ENCODE measurements at places on chromosomes 5 and 9.

DNA sequence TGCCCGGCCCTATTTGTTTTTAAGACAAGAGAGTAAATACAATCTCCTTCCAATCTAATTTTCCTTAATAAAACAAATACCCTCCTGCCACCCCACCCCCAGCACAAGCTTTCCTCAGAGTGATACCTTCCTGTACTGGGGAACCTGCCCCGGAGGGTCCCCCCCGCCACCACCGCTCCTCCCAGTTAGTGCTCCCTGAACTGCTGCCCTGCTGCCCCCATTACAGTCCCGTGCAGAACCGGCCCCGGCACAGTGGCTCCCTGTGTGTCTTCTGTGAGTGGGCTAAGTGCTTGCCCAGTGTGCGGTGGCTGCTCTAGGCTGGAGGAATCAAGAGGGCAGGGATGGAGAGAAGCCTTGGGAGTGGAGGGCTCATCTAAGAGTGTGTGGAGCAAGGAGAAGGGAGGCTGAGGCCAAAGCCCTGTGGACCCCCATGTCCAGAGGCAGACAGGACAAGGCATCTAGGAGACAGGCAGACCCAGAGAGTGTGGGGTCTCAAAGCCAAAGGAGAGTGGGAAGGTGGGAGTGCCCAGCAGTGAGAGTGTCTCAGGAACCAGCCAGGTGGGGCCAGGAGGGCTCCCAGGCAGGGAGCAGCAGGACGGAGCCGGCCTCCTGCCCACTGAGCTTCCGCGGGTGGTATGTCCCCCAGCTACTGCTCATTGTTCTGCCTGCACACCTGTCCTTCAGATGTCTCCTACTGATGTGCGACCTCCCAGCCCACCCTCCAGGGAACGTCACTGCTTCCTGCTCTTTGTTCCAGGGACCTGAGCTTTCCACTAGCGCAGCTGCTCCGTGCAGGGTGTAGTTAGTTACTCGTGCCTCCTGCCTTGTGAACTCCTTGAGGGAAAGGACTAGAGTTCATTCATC, 129.0 kb downstream of the DAB2IP start:
- DNase-seq: no peak

GRCh38 chr9:132744881-132745755, 74.9 kb downstream of the GTF3C4 start:
- DNase-seq: no peak

DNA sequence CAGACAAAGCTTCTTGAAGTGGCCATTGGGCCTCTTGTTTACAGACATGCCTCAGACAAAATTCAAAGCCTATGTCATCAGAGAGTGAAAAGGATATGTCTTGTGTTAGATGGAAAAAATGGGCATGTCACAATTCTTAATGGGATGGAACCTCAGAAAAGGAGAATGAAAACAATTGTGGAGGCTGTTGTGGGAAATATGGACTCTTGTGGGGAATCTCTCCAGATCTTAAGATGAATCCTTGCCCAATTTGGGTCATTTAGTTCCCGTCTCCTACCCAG, 19.5 kb downstream of the SLC22A5 start:
- DNase-seq: no peak

DNA sequence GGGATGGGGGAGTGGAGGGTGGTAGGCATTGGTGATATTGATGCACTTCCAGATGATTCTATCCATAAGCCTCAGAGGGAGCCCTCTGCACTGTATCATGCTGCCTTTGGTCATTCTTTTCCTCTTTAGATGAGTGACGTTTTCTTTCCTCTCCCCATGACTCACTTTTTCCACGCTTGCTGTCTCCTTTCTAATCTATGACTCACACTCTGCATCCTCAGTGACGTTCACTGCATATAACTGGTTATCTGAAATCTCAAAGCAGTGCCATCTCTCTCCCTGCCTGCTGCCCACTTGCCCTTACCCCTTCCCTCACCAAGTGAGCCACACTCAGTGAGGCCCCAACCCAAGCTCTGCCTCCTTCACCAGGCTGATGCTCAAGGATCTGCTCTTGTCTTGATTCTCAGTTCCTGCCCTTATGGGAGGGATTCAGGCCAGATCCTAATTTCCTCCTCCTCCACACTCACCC, 31.6 kb downstream of the PTGS1 start:
- no peak for DNase-seq

GRCh38 chr5:132446621-132447020, 44.0 kb downstream of the IRF1 start:
- DNase-seq: no peak

DNA sequence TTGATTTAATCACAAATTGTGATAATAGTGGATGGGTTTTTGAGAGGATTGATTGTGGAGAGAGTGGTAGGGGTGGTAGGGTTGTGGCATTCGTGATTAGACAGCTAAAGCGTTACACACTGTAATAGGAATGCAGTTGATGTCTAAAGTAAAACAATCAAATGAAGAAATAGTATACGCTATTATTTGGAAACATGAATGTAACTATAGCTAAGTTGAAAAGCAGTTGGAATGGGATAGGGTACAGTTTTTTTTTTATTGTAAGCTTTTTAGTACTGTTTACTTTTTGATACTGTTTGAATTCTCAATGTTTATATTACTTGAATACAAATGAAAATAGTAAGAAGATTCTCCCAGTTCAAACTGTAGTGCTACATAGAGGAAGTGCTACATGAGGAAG, 51.8 kb downstream of the RANBP17 start:
- DNase-seq: no peak

GRCh38 chr9:121207371-121207940, 5.8 kb upstream of the RAB14 start:
- DNase-seq: no peak

GRCh38 chr9:6367128-6367890, 39.1 kb downstream of the TPD52L3 start:
- DNase-seq: no peak

DNA sequence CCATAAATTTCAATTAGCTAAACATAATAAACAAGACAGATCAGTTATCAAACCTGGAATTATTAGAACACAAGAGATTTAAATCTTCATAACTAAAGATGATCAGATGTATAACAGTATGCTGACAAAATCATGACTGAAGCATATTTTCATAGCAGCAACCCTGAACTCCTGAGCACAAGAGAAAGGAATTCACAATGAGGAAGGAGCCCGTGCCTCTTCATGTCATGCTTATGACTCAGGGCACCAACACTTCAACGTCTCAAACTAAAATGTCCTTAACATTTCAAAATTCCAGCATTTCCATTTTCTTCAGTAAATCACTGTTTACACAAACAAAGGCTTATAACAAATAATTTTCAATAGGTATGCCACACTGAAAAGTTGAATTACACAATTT, 6.7 kb downstream of the AP3B1 start:
- DNase-seq: no peak

- peak; percentile 8 for DNase-seq
Measured at GRCh38 chr5:108730617-108731340, 16.9 kb upstream of the FER start.

DNA sequence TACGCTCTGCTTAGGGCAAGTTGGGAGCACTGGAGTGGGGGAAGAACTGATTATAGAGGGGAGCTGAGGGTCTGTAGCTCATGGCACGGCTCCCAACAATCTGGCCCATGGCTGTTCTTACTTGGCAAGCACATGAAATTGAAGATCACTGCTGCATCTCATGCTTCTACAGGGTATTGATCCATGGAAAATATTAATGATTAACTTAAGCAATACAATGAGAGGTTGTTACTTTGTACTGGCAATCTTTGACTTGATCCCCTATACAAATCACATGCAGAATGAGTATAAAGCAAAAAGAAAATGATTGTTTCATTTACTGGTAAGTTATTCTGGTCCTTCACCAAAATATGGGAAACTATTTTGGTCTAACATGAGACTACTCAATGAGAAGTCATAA, 481.1 kb downstream of the PDE4D start:
- no peak for DNase-seq

GRCh38 chr5:24525414-24525813, 119.4 kb downstream of the CDH10 start:
- no peak for DNase-seq

GRCh38 chr5:67299231-67299735, 102.7 kb upstream of the CD180 start:
- DNase-seq: no peak

- DNase-seq: no peak
Measured at GRCh38 chr5:94545870-94546625, 72.4 kb downstream of the KIAA0825 start.

DNA sequence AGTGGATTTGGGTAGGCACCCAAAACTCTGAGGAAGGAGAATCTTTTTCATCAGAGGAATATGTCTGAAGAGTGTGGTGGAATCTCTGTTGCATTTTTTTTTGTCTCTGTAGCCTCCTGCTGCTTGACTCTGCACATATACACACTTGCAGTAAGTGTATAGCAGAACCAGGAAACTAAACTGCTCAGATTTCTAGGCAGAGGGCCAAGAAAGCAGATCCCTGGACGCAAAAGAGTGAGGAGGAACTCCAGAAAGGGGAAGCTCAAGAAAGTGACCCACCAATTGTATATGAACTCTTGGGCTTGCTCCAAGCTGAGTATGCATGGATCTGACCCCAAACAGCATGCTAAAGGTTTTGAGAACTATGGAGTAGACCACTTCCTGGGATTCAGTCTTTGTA, 181.8 kb downstream of the GADD45G start:
- DNase-seq: peak; percentile 26

GRCh38 chr5:41903382-41903891, 707 bp upstream of the RIMOC1 start:
- no peak for DNase-seq

DNA sequence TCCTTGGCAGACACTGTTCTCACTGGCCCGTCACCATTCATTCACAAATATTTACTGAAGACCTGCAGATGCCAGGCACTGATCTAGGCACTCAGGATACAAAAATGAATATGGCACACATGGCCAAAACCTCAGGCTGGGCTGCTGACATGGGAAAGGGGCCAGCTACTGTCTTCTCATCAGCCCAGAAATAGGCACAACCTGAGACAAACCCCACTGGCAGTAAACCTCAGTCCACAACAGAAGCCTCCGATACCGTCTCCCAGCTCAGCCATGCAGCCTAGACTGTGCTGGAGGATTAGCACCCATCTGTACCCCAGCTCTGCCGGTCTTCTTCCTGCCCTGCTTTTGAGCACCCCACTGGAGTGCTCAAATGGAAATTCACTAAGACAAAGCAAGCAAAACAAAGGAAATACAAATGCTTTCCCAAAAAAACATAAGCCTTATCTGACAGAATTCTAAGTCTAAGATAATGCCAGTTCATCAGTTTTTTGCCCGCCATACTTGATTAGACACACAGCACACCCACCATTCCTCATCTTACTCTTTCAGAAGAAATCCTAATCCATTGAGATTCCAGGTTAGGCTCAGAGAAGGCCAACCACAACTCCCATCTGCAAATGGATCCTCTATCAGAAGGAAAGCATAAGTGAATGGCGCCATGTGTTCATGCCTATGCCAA, 8.2 kb downstream of the P4HA2 start:
- DNase-seq: no peak

DNA sequence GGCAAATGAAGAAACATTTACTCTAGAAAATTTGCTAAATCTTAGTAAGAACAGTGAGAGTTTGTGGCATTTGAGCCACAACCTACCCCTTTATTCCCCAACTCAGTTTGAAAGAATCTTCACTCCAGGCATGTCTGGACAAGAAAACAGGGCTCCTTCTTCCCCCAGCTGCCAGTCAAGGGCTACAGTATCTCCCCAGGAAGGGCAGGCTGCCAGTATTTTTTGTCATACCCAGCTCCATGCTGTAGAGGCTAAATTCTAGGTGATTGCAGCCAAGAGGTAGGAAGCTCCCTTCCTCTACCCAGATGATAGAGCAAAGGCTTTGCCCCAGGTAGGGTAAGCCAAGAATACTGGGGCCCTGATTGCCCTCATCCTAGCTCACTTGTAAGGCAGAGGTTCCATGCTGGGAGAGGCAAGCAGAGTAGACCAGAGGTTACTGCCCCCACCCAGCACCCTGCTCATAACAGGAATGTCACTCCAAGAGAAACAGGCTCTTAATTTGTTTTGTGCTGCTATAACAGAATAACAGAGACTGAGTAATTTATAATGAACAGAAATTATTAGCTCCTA, 20.0 kb upstream of the GRPEL2 start:
- no peak for DNase-seq

- DNase-seq: no peak
Measured at GRCh38 chr5:75729321-75729720, 12.1 kb upstream of the POC5 start.

DNA sequence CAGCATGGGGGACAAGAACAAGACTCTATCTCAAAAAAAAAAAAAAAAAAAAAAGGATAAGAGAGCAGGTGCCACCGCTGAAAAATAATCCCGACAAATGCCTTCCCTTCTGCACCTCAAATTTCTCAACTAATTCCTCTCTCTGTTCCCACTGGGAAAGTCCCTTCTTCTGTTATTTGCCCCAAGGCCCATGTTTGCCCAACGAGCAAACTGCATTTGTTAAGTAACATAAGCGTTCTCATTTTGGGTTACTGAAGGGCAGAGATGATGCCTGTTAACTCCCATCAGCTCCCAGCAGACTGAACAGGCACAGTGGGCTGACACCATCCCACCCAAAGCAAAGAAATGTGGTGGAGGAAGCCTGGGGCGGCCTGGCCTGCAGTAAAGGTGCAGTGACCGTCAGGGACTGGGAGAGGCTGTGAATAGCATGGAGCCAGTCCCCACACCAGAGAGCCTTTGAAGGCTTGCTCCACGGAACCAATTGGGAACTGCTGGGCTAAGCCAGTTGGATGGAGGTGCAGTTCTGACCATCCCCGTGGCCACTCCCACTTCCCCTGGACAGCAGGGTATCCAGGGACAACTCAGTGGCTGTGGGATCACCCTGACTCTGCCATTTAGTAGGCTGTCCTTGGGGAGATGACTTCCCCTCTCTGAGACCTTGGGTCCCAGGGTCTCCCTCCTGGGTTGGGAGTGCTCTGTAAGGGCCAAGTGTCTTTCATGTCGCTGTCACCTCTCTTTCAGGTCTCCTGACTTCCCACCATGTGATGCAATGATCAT, 149.7 kb upstream of the IER5L start:
- no peak for DNase-seq

GRCh38 chr5:65925601-65926275, 637 bp upstream of the ERBIN start:
- DNase-seq: peak; percentile 84

DNA sequence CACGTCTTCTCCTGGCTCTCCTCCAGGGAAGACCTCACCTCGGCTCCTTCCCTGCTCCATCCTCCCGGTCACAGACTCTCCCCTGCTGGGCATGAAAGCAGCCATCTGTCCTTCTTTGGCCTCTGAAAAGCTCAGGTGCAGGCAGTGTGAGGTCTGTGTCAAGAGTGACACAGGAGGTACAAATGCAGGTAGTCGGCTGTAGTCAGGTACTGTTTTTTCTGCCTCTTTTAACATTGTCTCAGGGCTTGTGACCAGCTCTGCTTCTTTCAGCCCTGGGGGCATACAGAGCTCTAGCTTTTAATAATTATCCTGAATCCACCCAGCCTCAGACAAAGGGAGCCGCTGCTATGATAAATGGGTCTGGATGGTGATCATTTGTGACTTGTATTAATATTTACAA, 46.4 kb downstream of the C5orf15 start:
- DNase-seq: no peak

GRCh38 chr9:136856541-136857141, 4.5 kb downstream of the MAMDC4 start:
- DNase-seq: no peak
